ENCODE measurements at places on chromosomes 5 and 9. TPM values are rescaled to one million over a fixed set of nuclear protein-coding genes. Genes with fewer than 3 reads are reported as not detected.

The STING1 gene
- total RNA-seq = 5.7 TPM

The LTC4S gene
- 1.4 TPM for total RNA-seq

The ADRB2 gene
- 2.8 TPM for total RNA-seq

The LCN12 gene
- total RNA-seq = 23.9 TPM

The LCN15 gene
- total RNA-seq = not detected

The CAMK2A gene
- 0.26 TPM for total RNA-seq

The LCN9 gene
- total RNA-seq = not detected

The NPR3 gene
- 2.4 TPM for total RNA-seq

The GHR gene
- total RNA-seq = 75.2 TPM

The BTNL3 gene
- not detected for total RNA-seq

The NDUFB6 gene
- 39.9 TPM for total RNA-seq

The PFN3 gene
- not detected for total RNA-seq

The DMAC1 gene
- total RNA-seq = 10.4 TPM

The FIBCD1 gene
- total RNA-seq = not detected

The MED22 gene
- 9.0 TPM for total RNA-seq

The ANKRD34B gene
- not detected for total RNA-seq

Data from right lobe of liver (tissue), 6 donors.